Hepatocyte (in vitro differentiated cells): ENCODE measurements at places on chromosomes 11 and 22.

DNA sequence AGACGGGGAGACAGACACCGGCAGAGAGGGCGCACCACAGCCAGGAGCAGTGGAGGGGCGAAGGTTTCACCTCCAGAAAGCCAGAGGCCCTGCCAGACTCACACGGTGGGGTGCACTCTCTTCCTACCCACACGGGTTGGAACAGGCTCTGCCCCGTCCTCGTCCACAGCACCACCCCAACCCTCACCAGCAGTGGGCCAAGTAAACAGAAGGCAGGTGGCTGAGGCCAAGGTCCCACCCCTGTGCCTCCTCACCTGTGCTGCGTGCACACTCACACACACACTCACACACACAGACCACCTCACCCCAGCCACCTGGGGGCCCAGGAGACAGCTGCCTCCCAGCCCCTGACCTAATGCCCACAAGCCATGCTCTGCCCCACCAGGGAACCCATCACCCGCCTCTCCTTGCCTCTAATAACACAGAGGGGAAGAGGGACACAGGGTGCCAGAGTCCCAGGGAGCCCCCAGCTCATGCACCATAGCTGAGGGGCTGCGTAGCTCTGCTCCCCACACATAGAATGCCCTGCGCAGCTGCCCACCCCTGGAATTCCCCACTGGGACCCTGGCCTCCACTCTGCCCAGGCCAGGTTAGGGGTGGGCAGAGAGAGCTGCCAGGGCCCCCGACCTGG is 3.1 kb downstream of the CYB5R3 start:
- no peak for DNase-seq

DNA sequence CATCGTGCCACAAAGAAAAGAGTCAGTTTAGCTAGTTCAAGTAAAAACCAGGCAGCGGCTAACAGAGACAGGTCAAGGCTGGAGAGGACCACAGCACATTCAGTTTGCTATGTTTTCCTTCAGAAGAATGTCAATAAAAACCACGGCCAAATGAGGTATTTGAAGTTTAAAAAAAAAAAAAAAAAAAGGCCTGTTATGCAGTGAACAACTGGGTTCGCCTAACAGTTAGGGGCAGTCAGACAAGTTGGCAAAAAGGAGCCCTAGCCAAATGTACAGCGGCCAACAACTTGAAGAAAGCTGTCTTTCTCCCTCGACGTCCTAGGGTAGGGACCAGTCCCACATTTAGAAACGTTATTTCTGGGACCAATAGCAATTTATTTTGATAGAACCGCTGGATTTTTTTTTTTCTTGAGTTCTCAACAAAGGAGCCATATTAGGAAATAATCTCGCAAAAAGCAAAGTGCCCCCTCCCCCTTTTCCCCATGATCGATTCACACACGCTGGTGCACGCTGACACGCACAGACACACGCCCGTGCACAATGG is 237.8 kb downstream of the TTC28 start:
- peak; percentile 9 for DNase-seq

GRCh38 chr22:25641650-25642049 is 77.2 kb downstream of the GRK3 start:
- DNase-seq: no peak

- no peak for DNase-seq
These were observed 24.1 kb upstream of the TTC36 start for GRCh38 chr11:118503216-118503615.
